AG09309 (cell line): ENCODE measurements at places on chromosomes 2 and 18.

DNA sequence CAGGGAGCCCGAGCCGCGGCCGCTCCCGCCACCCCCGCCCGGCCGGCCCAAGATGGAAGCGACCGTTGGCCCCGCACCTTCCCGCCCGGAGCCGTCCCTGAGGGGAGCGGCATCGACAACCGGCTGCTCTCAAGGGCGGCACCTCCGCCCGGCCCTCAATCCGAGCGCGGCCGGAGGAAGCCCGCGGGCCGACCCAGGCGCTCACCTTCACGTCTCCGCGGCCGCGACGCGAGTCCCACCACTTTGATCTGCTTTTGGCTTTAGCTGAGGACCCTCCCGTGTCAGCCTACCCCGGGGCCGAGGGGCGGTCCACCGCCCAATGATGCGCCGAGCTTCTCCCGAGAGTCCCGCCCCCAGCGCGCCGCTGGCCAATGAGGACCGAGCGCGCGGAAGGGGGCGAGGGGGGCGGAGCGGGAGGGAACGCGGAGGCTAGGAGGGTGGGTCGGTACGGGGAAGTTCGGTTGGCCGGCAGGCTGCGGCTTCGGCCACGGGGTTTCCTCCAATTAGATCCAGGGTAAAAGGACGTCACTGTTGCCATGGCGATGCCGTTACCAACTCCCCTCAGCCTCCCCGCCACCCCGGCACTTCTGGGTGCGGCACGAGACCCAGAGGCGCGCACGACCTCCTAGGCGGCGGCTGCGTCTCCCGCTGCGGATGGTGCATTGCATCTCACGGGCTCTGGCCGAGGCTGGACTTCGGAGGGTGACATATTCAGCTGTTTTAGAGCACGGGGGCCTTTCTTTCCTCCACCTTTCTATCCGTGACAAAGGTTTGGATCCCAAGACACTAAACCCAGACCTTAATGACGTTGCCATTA is at the start of gene YWHAQ:
Gene YWHAQ, minus strand, starts transcription at position 262 of the 817 bp plus-strand sequence. CDS start 545 bp downstream, outside the sequence.
- DNase-seq = peak; percentile 94

DNA sequence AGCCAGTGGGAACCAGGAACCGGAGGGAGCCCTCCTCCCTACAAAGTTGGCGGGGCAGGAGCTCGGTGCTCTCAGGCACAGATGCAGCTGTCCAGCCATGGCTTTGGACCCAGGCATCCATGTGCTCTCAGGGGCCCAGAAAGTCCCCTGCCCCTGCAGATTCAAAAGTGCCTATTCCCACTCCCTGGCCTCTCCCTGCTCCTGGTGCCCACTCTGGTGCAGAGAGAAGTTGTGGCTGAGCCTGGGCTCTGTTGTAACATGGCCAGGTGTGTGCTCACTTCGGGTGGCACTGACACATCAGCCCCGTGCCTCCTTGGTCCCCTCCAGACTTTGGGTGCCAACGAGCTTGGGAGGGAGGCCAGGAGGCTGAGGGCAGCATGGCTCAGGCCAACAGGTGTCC is 315.8 kb upstream of the KYNU start:
- no peak for DNase-seq

- no peak for DNase-seq
Measured at GRCh38 chr2:70098032-70098431, 10.8 kb downstream of the PCBP1 start.

DNA sequence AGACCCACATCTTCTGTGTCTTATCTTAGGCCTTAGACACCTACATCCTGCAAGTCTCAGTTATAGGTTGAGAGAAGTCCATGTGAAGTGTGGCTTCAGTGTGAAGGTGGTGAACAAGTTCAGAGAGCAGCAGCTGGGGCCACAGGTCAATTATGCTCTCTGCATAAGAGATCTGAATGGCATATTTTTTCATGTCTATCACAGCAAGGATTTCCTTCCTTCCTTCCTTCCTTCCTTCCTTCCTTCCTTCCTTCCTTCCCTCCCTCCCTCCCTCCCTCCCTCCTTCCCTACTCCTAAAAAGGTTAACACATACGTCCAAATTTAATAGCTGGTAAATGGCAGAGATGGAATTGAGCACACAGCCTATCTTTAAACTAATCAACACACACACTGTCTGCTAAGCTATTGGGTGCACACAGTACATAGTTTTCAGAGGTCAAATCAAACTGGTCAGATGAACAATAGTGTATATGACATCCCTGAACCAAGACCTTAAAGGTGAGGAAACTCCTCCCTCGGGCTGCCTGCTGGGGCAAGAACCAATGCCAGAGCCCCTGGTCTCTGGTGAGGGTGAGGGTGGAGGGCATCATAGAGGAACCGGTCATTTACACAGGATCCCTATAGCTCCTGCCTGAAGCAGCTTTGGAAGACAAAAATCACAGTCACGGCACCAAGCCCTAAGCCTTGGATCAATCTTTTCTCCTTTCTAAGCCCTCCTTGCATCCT is 240.9 kb downstream of the ICOS start:
- no peak for DNase-seq

DNA sequence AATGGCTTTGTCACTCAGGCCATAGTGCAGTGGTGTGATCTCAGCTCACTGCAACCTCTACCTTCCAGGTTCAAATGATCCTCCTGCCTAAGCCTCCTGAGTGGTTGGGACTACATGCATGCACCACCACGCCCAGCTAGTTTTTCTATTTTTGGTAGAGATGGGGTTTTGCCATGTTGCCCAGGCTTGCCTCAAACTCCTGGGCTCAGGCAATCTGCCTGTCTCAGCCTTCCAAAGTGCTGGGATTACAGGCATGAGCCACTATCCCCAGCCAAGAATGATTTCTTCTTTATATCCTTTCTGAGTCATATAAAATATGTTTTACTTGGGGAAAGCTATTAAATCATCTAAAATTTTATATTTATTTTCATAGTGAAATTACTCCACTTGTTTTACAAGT is 61.3 kb downstream of the CYBRD1 start:
- DNase-seq = no peak

- no peak for DNase-seq
Measured at GRCh38 chr2:234913208-234913626, 38.6 kb upstream of the SH3BP4 start.

- DNase-seq = no peak
Measured at GRCh38 chr2:174945601-174946260, 59.5 kb downstream of the CHN1 start.

DNA sequence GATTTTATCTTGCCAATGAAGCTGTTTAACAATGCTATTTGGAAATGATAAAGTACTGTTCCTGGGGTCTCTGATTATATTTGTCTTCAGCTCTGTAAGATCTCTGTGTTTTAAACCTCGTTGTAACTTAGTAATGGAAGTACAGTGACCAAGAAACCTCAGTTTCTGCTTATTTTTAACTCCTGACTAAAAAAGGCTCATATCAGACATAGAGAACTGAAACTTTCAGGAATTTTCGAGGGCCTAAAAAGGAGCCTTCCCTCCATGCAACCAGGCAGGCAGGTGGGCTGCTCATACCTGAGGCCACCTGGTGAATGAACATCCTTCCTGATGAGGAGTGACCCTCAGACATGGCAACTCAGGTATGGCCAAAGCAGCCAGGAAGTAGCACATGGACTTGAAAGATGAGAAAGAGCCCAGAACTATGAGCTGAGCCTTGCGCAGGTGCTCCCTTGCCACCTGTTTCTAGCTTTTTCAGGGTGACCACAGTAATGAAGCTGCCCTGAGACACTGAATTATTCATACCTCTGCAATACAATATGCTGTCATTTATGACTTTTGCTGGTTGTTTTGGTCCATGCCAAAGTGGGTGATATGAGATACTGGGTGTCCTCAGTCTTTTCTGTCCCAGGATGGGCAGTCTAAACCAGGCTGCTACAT is 23.9 kb downstream of the MYO3B start:
- no peak for DNase-seq

DNA sequence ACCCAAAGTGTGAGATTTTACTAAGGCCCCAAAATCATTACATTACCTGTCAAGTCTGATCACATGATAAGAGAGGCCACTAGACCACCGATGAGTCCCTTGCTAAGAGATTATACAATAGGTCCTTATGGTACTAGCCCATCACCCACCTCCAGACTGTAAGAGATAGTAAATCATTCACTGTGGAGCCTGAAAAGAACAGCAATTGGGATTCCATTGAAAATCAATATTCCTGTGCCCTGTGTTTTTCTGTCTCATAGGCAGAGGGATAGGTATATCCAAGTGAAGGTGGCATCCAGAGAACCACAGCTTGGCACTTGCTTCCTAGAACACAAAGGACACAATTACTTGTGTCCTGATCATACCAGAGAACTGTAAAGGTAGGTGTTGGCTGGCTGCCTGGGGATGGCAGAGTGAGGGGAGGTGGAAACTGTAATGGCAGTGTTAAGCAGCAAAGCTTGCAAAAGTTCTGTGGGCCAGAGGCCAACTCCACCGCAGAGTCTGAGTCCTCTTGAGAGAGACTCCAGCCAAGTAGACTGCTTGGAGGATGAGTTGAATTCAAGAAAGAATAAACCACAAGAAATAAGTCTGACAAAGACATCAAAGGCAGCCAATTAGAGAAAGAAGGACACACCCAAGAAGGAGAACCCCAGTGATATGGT is 102.0 kb upstream of the PIEZO2 start:
- peak; percentile 25 for DNase-seq

DNA sequence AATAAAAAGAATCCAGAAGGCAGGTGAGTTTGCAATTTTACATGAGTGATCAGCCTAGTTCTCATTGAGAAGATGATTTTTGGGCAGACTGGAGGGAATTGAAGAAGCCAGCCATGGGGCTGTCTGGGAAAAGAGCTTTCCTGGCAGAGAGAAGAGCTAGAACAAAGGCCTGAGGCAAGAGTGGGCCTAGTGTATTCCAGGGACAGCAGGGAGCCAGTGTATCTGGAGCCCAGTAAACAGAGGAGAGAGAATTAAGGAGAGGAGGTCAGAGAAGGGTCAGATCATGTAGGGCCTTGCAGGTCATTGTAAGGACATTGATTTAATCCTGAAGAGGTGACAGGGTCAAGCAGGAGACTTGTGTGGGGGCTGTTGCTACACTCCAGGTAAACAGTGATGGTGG is 195.8 kb downstream of the SATB2 start:
- DNase-seq = no peak

DNA sequence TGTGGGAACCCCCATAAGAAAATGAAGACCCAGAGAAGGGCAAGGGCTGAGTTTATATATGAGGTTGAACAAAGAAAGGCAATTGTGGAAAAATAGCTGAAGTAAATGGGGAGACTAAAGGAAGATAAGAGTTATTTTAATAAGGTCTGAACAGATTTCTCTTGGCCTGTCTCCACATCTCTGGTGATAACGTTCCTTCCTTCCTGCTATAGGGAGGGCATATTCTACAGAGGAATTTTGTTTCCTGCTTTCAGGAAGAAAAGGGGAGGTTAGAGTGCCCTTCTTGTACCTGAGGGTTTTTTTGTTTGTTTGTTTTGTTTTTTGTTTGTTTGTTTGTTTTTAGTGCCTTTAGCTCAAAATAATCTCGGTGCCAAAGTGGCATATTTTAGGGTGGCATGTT is 31.6 kb downstream of the MOGAT1 start:
- no peak for DNase-seq

DNA sequence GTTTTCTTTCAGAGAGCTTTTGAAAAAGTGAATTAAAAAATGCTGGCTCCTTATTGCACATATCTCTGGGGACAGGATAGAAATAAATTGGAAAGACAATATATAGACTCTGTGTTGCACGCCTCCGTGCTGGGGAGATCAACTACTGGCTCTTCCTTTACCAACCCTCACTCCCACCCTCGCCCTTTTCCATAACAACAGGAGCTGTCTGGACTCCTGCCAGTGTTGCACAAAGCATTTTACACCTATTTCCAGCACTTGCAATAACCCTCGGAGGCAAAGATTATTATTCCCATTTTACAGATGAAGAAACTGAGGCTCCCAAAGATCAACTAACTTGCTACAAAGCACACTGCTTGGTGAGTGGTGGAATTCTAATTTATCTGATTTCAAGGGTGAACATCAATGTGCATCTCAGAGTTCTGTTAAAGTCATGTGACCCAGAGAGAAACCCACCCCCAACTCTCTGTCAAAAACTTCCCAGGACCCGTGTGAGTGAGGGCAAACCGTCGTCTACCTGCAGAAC is 4.2 kb downstream of the CREG2 start:
- DNase-seq = no peak

DNA sequence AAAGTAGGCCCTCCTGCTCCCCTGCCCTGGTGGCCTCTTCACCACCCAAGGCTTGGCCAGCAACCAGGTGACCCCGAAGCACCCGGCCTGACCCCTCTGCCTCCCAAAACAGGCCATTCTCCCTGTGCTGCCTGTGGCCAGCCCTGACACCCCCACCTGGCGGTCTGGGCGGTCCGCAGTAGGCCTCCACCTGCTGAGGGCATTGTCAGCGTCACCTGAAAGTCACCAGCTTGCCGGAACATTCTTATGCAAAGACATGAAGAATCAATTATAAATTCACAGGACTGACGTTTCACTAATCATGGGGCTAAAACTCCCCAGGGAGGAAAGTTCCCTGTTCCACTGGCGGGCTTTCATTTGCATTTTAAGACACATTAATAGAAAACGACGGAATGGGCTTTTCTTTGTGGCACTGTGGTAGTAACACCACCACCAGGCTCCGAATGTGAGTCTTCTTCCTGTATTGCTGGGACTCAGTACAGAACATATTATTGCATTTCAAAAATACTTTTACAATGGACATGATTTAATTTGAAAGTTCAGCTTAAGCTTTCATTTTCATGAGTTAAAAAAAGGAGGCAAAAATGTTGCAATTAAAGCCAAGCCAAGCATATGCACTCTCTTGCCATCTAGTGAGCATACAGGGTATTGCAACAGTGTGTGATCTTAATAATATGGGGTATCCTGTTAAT is 57.4 kb downstream of the ADI1 start:
- peak; percentile 25 for DNase-seq

- DNase-seq = no peak
Measured at GRCh38 chr18:70322928-70323327, 34.1 kb downstream of the SOCS6 start.

- no peak for DNase-seq
Measured at GRCh38 chr2:170524828-170525565, 190.1 kb upstream of the SP5 start.

DNA sequence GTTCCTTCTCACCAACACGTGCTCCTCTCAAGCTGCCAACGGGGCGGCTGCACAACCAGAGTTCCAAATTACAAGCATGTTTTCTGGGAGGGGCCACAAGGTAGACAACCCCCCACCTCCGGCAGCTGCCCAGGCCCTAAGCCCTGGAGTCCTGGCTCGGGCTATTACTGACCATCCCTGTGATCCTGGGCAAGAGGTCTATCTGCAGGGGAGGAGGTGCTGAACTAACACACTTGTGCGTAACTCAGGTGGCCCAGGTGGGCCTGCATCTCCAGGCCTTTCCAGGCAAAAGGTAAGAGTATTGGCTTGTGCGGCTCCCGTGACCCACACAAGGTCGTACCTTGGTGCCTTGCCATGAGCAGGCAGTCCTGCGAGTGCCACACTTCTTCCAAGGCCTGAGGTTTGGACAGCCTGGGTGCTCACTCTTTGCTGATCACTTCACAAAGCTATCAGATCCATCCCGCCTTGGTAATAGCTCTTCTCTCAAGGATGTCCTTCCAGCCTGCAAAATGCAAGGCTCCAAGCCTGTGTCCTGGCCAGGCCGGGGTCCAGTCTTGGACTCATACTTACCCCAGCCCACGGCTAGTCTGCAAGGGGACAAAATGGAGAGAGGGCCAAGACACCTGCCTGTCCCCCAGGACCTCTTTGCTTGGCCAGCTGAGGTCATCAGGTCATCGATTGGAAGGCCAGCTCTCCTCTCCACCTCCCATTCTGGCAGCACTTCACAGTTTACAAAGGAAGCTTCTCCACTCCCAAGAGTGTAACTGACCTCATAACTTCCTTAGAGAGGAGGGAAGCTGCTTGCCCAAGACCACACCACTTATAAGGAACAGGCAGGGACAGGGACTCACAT is 33.9 kb downstream of the ADRA2B start:
- DNase-seq = no peak
